ENCODE measurements at places on chromosomes 2 and 18. TPM values are rescaled to one million over a fixed set of nuclear protein-coding genes. Genes with fewer than 3 reads are reported as not detected.

- no peak for DNase-seq
Observed at GRCh38 chr18:79776674-79777073, 21.1 kb upstream of the KCNG2 start.

The SCYGR8 gene
- not detected for total RNA-seq

- no peak for DNase-seq
Observed at GRCh38 chr2:231780123-231780908, 766 bp downstream of the PDE6D start.

- no peak for DNase-seq
Observed at GRCh38 chr2:216373896-216374295, 1.6 kb upstream of the MARCHF4 start.

GRCh38 chr2:134919341-134920210, 954 bp downstream of the CCNT2 start:
- DNase-seq: peak; percentile 16

The SERPINE2 gene
- 9.8 TPM for total RNA-seq

The KCTD1 gene
- total RNA-seq: 6.4 TPM

DNA sequence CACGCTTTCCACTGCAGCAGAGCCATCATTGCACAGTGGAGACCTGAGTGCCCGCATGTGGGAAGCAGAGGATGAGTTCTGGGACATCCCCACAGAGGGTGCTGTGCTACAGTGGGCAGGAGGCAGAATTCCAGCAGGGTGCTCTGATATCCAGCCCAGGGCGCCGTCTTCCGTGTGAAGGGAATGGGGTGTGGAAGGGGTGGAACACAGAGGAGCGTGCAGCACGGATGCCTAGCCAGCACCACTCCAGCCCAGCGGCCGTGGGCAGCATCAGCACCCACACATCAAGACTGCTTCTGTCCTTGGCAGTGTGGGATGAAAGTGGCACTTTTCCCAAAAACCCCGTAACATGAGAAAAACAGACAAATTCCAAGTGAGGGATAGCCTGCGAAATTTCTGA, 134.3 kb downstream of the ZNF236 start:
- DNase-seq: no peak

GRCh38 chr18:69996417-69996816, 48.7 kb upstream of the CD226 start:
- DNase-seq: no peak

The SP5 gene
- total RNA-seq: 0.44 TPM

DNA sequence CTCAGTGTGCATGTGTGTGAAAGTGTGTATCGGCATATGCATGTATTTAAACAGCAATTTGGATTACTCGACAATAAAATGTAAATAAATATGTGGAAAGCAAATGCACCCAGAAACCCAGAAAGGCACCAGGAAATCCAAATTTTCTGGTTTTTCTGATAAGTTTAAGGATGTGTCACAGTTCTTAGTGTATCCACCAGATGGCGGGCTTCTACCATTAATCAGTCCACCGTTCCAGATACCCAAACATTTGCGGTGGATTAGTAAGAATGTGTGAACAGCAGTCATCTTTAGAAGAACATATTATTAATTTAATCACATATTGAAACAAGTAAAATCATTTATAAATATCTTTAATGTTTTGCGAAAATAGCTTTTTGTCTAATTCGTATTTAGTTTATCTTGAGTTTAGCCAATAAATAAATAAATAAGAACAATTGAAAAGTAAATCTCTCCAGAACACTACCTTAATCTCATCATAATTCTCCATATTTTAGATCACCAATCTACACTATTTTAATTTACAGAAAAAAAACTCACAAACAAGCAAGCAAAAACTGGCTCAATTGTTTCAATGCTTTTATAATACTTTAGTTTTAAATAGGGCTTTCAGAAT, 298.9 kb downstream of the DSEL start:
- DNase-seq: no peak

The HOXD1 gene
- total RNA-seq: not detected

DNA sequence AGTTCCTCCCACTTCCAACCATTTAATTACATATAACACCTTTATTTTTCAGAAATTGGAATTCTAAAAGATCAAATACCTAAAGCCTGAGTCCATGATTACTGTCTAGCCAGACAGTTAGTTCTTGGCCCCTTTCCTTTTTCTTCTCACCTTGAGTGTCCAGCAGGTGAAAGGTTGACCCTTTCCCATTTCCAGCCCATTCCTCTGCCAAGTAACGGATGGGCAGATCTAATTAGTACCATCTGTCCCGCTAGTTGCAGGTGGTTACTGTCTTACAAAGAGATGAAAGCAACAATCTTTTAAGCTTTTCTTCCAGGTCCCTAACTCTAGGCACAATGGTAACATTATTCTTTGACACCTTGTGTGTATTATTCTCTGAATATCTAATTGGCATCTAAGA, 506.7 kb downstream of the ARHGAP15 start:
- no peak for DNase-seq

DNA sequence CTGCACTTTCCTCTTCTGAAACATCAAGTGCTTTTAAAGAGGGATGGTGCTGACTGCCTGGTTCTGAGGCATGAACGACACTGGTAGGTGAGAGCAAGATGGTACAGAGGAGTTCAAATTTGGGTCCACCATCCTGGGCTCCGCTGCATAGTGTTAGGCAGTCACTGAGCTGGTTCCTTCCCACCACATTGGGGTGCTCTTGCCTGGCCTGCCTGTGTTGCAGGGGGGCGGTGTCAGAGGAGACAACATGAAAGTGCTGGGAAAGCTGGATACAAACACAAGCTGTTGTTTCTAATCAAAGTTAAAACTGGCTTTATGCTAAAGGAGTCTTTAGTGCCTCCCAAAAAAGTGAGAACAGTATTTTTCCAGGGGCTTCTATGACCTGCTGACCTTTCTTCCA, 258.1 kb downstream of the GBX2 start:
- DNase-seq: no peak

The DDX18 gene
- 25.5 TPM for total RNA-seq

DNA sequence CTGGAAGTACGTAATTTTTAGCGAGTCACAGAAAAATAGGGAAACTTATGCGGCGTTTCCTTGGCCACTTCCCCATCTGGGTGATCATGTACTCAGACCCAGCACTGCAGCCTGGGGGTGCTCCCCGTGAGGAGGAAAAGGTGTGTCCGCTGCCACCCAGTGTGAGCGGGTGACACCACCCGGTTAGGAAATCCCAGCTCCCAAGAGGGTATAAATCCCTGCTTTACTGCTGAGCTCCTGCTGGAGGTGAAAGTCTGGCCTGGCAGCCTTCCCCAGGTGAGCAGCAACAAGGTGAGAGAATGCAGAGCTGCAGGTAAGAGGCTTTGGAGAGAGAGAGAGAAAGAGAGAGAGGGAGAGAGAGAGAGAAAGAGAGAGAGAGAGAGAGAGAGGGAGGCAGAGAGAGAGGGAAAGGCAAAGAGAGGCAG, at the start of gene IL1R2:
Gene IL1R2, plus strand, starts transcription at position 240 of the 425 bp plus-strand sequence. CDS start 16,616 bp downstream, outside the sequence.
- DNase-seq: peak; percentile 31

DNA sequence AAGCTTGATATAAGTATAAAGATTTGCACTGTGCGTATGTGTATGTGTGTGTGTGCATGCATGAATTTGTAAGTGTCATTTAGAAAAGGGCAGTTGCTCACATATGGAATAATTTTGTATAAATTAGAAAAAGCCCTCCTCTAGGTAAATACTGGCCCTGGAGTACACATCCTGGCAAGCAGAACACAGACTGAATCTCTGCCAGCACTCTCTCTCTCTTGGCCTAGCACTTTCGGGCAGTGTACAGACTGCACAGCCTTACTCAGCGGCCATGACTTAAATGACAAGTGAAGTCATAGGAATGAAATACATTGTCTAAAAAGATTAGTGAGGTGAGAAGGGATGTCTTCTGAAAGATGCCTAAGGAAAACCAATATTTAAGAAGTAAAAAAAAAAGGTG, 214.1 kb downstream of the RDH14 start:
- DNase-seq: no peak

DNA sequence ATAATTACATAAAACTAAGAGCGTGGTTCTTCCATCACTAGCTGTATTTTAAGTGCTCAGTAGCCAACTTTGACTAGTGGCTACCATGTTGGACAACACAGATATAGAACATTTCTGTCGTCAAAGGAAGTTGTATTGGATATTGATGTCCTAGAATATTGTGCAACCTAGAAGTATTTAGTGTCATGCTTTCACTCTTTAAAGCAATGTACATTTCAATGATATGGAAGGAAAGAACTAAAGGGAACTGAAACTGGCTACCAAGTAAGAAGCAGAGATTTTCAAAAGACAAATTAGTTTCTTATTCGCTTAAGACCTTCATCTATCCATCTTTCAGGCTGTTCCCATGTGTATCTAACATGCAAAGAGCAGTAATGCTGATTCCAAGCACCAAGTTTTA, 85.4 kb upstream of the EML6 start:
- no peak for DNase-seq

The CDH19 gene
- 13.0 TPM for total RNA-seq

The HTR2B gene
- total RNA-seq: 1.5 TPM

DNA sequence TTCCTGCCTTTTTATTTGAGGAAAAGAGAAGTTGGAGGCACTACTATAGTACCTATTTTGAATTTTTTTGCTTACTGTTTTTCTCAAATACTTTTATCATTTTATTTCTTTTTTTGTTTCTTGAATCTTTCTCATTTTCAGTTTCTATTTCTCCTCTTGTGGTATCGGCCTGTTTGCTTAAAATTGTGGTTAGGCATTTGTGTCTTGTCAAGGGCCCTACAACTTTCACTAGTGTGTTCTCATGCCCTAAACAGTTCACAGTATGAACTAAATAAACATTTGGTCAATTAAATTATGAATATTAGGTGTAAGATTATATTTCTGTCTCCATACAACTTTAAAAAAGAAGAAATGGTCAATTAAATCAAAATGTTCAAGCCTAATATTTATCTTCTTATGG, 613.5 kb downstream of the MBD2 start:
- no peak for DNase-seq

- DNase-seq: no peak
Observed at GRCh38 chr2:117692001-117692763, 122.3 kb upstream of the DDX18 start.

DNA sequence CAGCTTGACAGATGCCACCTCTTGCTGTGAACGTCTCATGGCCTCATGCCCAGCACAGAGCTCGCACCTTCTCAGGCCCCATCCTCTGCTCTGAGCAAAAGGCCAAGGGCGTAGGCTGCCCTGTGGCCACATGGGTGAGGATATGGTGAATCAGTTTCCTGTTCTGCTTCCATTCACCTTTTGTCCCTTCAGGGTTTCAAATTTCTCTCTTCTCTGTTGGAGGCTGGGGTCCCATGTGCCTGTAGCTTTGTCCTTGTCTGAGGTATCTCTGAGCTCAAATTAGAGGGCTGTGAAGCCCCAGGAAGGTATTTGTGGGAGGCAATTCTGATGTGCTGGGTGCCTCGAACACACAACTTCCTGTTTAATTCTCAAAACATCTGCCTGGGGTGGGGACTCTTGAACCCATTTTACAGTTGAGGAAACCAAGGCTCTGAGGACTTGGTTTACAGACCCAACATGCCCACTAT, 29.0 kb downstream of the ZAP70 start:
- DNase-seq: peak; percentile 44

- DNase-seq: no peak
Observed at GRCh38 chr18:77940566-77940965, 690.9 kb downstream of the GALR1 start.

GRCh38 chr2:85323351-85323987, 4.3 kb downstream of the TGOLN2 start:
- no peak for DNase-seq

DNA sequence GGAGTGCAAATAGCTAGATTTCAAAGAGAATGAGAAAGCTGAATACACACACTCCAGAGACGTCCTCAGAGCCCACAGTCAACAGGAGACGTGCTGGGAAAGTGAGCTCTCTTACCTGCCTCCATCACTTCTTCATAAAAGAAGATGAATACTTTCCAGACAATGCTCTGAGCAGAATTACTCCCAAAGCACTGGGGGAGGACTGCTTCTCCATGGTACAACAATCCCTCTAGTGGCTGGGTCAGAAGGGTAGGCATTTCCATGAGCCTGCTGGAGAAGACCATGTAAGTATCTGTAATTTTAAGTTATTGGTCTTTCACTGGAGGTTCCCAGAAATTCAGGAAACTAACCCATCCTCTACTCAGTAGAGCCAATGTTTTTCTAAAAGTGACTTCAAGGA, 190.3 kb downstream of the RBM43 start:
- no peak for DNase-seq

DNA sequence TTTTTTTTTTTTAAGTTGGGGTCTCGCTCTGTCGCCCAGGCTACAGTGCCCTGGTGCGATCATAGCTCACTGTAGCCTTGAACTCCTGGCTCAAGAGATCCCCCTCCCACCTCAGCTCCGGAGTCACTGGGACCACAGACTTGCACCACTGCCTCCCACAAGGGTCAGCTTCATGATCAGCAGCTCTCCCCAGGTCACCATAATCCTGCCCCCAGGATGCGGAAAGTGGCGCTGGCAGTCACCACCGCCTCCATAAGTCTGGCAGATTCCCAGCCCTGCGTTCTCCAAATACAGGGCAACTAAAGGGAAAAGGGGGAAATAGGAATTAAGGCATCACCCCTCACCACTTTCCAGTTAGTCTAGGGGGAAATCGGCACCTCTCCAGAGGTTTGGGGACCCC, 5.2 kb upstream of the ARID5A start:
- no peak for DNase-seq

The GKN2 gene
- not detected for total RNA-seq

- DNase-seq: peak; percentile 12
Observed at GRCh38 chr2:120606931-120607330, 128.7 kb upstream of the GLI2 start.

GRCh38 chr2:237128026-237128703, 42.5 kb downstream of the COPS8 start:
- peak; percentile 86 for DNase-seq

The EMILIN2 gene
- total RNA-seq: 12.4 TPM

GRCh38 chr18:13165636-13166423, 52.7 kb upstream of the LDLRAD4 start:
- no peak for DNase-seq

The FAM110C gene
- 3.3 TPM for total RNA-seq

DNA sequence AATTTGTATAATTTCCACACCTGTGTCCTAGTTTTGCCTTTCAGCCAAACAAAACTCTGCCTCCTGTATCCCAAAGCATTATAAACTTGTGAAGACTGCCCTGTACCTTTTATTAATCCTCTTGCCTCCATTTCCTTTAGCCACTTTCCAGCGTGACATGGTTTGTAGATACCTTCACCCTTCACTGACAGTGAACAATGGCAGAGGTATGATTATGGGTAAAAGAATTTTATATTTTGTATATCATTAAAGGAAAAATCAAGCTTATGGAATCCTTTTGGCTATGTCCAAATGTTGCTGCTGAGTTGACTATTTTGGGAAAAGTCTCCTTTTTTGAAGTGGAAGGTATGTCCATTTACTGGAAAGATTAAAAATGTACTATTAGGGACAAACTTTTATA, 251.7 kb downstream of the HNMT start:
- no peak for DNase-seq
